Fibroblast of villous mesenchyme (primary cell): ENCODE measurements at places on chromosomes 12 and 14. TPM values are rescaled to one million over a fixed set of nuclear protein-coding genes. Genes with fewer than 3 reads are reported as not detected.

Gene ERP27
- not detected in 2 replicates for total RNA-seq

Gene ACSM4
- not detected in 2 replicates for total RNA-seq

DNA sequence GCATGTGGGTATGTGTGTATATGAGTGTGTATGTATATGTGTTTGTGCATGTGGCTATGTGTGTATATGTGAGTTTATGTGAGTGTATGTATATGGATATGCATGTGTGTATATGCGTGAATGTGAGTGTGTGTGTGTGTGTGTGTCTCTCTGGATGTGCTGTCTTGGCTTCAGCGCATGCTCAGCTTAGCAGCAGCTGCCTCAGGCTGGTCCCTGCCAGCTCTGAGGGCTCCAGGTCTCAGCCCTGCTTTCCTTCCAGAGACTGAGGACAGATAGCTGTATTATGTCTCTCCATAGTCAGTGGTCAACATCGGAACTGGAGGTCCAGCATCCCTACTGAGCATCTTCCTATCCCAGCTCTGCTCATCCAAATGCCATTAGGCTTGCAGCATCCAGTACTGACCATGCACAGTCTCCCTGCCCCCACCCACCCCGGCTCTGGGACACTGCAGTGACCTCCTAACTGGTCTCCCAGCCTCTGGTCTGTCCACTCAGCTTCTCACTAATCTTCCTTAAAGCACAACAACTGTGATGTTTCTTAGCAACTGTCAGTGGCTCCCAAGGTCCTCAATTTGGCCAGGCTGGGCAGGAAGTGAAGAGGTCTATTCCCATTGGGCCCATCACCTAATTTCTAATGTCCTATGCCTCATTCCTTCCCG is 22.8 kb downstream of the FAIM2 start:
- DNase-seq: peak; percentile 13

DNA sequence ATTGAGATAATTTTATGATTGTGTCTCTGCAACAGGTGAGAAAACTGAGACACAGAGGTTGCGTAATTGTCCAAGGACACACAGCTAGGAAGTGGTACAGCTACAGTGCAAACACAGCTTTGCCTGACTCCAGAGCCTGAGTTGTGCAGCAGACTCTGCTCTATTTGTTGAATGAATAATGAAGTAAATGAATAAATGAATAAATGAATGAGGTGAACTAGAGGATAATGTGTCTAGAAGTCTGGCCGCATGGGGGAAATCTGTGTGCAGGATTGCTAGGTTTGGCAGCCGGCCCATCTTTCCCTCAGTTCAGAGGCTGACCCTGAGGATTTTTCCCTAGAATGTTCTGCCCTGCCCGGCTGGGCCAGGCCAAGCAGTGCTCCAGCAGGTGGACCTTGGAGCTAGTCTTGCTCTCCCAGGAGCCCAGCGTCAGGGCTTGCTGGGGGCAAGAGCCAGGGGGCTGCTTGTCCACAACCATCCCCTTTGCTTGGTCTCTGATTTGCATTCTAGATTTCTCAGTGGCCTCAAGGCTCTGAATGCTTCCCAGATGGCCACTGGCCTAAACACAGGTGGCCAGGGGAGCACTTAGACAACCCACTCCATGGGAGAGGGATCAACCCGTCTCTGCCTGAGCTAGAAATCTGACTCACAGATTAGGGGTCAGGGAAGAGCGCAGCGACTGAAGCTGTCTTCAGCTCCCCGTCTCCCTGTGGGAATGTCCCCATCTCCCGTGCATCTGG is 225.2 kb downstream of the C12orf75 start:
- no peak for DNase-seq

- DNase-seq: no peak
Observed at GRCh38 chr14:101595887-101596721, 34.8 kb downstream of the DIO3 start.

Gene GDF11
- 3.9 and 6.5 TPM in 2 replicates for total RNA-seq

Gene PTPRR
- 0.64 TPM in 1 of 2 replicates, not detected in the other for total RNA-seq

DNA sequence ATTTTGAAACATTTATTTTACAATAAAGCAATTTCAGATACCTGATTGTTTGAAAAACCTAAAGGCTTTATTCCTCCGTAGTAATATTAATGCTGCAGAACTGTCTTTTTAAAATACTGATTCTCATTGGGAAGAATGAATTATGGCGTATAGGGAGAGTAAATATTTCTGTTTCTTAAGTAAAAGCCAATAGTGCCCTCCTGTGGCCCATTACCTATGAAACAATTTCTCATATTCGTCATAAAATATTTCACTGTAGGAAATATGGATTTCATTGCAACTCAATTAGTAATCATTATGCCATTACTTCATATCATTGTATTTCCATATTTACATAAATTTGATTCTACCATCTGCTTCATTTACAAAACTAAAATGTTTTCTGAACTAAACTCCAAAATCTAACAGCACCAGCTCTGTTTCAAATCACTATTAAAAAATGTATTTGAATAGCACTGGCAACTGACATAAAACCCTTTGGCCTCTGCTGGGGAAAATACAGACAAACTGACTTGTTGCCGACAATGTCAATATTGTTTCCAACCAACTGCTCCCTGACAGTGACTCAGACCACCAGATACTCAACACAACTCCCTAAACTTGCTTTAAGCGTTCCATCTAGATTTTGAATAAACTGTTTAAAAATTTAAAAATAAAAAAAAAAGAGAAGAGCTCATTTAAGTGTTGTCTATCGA is 290.3 kb downstream of the NAV3 start:
- DNase-seq: peak; percentile 68

Gene KERA
- not detected in 2 replicates for total RNA-seq

Gene CLEC1B
- total RNA-seq: under 0.01 TPM in 1 of 2 replicates, not detected in the other

DNA sequence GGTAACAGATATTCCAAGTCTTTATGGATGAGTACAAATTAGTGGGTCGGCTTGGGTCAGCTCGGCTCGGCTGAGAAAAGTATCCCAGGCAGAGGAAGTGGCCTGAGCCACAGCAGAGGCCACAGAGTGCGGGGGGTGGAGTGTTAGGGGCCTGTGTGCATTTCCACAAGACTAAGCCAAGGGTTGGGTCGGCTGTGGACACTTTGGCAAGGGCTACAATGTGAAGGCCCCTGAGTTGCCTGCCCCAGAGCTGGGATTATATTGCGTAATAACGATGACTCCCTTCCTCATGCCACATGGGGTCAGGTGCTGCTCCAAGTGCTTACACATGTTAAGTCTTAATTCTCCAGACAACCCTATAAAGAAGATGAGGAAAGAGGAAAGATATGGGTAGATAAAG is 11.4 kb downstream of the EVL start:
- peak; percentile 99 for DNase-seq

- no peak for DNase-seq
Observed at GRCh38 chr14:105855893-105856675, 329.7 kb downstream of the TMEM121 start.

Gene SERPINA3
- total RNA-seq: 0.32 TPM in 1 of 2 replicates, not detected in the other

Gene ABHD12B
- not detected in 2 replicates for total RNA-seq

GRCh38 chr12:122668268-122668667 is 34.9 kb downstream of the HCAR2 start:
- no peak for DNase-seq

- DNase-seq: peak; percentile 2
Observed at GRCh38 chr12:100295764-100296555, 29.0 kb downstream of the SCYL2 start.

Gene RFLNA
- total RNA-seq: 1.9 and 5.6 TPM in 2 replicates

Gene FITM1
- total RNA-seq: not detected in 2 replicates

Gene PIANP
- not detected in 2 replicates for total RNA-seq

DNA sequence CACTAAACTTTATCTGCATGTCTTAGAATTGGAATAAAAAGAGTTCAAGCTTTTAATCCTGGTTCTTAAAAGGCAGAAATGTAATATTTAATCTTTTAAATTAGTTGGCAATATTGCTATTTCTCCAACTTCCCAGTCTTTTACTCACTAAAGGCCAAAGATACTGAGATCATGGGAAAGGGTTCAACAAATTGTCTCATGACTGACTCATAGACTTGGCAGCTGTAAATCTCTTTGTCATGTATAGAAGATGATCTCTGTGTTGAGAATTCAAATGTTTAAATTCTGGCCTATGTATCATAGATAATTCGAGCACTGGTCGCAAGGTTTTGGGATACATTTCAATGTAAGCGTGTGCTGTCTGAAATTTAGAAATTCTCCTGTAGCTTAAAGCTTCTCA is 40.1 kb upstream of the STRAP start:
- peak; percentile 25 for DNase-seq

DNA sequence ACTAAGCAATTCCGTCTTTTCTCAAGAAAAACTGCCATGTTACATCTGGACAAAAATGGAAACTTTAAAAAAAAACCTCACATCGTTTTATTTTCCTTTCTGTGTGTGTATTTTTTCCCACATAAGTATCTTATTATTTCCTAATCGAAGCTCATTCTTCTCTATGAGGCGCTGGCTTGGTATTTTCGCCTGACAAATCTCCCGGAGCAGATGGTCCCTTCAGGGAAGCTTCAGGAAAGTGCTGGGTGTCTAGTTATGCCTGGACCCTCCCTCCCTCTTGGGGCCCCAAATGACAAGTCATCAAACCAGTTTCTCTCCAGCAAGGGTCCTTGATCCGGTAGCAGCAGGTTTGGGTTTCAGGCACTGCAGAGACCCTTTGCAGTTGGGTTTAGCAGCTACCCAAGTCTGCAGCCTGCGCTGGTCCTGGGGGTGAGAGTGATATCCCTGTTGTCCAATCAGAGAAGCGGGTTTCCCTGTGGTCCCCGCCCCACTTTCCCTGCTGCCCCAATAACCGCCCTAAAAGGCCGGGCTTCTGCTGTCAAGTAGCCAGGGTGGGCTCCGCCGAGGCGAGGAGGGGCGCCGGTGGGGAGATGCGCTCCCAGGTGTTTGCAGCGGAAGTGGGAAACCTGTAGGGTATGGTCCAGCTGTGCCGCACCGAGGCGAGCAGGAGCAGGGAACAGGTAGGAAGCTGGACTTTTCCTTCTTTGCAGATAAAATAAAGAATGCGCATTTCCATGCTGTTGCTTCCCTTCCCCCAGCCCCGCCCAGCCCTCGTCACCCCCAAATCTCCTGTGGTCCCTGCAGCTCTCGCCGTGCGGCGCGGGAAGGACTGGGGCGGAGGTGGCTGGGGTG is at the start of gene CNTN1:
CNTN1 (plus strand) TSS at position 527 of the 852 bp plus-strand sequence.
- DNase-seq: peak; percentile 21

GRCh38 chr12:19757317-19757877 is 318.1 kb downstream of the AEBP2 start:
- peak; percentile 63 for DNase-seq

DNA sequence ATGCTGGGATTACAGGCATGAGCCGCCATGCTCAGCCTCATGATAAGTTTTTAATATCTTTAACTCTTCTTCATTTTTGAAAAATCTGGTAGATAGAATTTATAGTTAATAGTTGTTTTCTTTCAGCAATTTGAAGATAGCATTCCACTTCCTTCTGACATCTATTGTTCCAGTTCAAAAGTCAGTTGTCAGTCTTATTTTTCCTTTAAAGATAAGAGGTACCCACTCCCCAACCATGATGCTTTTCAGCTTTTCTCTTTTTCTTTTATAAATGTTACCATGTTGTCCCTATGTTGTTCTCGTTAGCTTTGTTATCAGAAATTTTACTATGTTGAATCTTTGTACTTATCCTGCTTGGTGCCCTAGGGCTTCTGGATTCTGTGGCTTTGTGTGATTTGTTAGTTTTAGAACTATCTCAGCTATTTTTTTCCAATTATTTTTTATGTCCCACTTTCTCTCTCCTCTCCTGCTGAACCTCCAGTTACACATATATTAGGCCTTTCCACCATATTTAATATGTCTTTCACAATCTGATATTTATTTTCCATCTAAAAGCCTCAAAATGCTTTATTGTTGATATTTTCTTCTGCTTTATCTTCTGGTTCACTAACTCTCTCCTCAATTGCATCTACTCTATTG is 181.6 kb upstream of the FOXN3 start:
- peak; percentile 22 for DNase-seq

DNA sequence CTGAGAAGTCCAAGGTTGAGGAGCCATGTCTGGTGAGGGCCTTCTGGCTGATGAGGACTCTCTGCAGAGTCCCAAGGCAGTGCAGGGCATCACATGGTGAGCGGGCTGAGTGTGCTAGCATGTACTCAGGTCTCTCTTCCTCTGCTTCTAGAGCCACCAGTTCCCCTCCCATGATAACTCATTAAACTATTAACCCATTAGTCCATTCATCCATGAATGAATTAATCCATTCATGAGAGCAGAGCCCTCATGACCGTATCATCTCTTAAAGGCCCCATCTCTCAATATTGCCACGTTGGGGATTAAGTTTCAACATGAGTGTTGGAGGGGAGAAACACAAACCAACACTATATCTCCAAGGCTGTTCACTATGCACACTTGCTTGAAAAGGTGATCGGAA is 83.7 kb downstream of the TMEM30B start:
- no peak for DNase-seq

GRCh38 chr14:105282098-105282725 is 18.6 kb downstream of the BRF1 start:
- DNase-seq: no peak

Gene SERPINA12
- not detected in 2 replicates for total RNA-seq

DNA sequence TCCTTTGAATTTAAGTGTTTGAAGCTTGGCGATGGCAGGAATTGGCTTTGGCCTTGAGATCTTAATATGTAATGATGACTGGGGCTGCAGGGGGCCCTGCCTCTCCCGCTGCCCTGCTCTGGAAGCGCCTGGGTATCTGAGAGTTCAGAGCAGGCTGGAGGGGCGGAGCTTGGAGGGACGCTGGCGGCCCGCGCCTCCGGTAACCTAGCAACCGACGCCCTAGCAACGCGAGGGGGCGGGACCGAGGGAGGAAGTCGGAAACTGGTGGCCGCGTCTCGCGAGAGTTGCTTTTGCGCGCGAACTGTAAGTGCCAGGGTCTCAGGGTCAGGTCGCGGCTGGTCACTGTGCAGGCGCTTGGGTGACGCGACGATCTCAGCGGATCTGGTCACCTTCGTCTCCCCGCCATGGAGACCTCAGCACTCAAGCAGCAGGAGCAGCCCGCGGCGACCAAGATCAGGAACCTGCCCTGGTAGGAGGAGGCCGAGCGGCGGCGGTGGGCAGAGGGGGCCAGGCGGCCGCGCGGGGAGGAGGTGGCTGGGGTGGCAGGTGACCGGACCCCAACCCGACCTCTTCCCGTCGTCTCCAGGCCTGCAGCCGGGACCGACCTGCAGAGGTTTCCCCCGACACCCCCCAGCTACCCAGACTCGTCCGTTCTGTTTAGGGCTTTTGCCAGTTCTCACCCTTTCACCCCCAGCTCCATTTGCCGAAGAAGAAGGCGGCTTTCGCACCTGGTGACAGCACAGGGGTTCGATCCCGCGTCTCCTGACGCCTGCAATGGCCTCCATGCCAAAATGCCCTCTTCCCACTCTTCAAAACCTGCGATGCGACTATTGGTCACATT is at the start of gene RFC5:
RFC5 (plus strand) TSS at position 280 of the 841 bp plus-strand sequence; CDS start at position 405, 125 bp downstream.
- peak; percentile 97 for DNase-seq

GRCh38 chr14:69993326-69993725 is 114.1 kb downstream of the SMOC1 start:
- DNase-seq: no peak

DNA sequence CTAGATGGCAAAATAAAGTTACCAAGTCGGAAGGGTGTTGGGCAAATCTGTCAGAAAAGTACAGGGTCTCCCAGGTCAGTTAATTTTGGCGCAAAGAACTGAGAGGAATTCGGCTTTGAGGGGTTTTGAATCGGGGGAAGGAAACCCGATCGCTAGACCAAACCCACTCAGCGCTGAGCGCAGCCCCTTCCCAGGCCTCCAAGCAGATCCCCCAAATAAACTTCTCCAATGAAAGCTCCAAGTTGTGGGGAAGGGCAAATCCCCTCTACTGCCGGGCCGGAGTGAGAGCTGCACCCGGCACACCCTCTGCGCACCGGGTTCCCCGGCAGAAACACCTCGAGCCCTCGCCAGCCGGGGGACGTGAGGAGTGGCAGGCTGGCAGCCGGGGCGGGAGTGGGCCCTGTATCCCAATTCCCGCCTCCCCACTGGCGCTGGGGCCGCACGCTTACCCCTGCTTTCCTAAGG is 441 bp downstream of the E2F7 start:
- DNase-seq: no peak
